Activated CD4-positive, alpha-beta memory T cell treated with anti-CD3 and anti-CD28 coated beads for 36 hours (primary cell): ENCODE measurements at places on chromosomes 1 and 21.

- no peak for DNase-seq
Observed at GRCh38 chr1:199399996-199400724, 627.4 kb upstream of the NR5A2 start.

DNA sequence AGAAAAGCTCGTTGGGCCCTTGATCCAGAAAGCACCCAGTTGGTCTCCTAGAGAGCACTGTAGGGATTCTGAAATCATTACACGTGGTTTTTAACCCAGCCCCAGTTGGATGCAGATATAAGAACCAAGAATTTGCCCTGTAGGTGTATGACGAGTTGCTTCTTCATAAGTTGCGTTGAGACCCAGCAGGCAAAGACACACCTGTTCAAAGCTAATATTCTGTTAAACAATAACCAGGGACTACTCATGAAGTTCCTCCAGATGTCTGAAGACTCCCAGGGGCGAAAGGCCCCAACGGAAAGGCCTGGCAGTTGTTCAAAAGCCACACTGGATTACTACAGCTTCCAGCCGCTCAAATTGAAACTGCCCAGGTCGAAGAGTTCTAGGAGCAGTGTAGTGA is 88.6 kb upstream of the HNRNPU start:
- no peak for DNase-seq

- DNase-seq, result no peak
Observed at GRCh38 chr1:191913260-191913977, 244.8 kb upstream of the RGS18 start.

DNA sequence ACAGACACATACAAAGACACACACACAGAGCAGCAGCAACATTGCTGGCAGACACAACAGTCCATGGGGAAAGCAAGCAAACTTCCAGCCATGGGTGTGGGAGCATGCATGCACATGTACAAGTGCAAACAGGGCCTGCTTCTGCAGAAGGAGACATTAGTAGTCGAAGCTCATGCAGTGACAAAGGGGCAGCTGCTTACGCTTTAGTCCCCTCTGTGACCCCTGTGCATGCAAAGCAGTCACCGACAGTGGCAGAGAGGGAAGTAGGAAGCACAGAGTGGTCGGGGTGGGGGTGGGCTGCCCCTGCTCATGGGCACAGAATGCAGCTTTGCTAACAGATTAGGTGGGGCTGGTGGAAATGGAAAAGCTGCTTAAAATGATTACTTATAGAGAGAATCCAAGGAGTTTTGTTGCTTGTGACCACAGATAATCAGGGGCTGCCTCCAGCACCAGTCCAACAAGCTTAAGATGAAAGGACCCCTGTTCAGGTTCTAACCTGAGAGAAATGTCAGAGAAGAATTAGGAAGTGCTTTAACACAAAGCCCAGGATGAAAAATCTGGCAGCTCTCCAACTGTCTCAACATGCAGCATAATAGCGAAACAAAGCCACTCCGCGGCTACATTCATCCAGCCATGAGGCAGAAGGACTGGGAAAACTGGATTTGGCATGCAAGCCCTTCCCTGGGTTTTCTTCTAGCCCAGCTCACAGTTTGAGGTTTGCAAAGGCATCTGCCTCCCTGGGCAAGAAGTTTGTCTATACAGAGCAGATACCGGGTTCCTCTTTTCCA is 378.9 kb downstream of the KCNH1 start:
- DNase-seq, result no peak

DNA sequence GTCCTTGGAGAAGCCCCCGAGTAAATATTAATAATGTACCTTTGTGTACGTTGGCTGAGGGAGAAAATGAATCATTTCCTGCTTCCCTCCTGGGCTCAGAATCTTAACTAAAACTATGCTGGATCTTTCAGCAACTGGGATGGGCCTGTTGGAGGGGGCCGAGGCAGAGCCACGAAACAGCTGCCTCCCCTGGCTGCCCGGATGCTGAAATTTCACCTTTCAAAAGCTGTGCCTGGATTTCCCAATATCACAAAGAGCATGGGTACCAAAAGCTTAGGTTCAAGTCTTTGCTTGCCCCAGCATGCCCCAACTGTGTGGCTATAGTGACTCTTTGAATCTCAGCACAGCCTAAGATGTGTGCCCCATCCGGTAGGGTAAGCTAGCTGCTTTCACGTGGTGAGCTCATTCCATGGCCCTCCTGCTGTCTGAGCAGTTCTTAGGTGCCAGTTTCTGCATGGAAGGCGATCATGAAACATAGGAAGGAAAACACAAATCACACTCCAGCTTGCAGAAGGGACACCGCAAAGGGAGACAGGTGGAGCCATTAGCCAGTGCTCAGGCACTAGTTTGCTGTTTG is 473.5 kb downstream of the PTPRU start:
- peak; percentile 26 for DNase-seq

DNA sequence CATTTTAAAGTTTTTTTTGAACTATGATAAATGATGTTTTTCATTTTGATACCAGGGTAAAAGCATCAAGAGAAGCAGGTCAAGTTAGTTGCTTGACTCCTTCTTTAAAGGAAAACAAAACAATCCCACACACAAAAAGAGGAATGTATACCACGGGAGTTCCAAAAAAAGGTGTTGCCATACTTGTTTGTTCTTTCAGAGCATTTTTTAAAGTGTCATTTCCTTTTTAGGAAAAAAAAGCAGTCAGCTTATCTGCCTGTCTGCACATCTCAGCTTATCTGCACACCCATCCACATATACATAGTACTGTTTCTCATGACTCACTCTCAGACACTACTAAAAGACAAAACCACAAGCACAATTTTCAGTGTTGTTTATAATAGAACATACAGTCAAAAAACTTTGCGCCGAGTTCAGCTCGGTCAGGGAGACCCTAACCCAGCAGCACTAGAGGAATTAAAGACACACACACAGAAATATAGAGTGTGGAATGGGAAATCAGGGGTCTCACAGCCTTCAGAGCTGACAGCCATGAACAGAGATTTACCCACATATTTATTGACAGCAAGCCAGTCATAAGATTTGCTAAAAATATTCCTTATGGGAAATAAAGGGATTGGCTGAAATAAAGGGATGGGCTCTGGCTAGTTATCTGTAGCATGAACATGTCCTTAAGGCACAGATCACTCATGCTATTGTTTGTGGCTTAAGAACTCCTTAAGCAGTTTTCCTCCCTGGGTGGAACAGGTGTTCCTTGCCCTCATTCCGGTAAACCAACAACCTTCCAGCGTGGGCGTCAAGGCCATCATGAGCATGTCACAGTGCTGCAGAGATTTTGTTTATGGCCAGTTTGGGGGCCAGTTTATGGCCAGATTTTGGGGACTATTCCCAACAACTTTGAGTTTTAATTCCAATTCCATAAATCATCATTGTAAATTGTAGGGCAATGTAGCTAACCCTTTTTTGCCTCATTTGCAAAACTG is 11.4 kb upstream of the MNDA start:
- DNase-seq, result peak; percentile 40

GRCh38 chr1:3056641-3057040 is 12.4 kb upstream of the PRDM16 start:
- no peak for DNase-seq

DNA sequence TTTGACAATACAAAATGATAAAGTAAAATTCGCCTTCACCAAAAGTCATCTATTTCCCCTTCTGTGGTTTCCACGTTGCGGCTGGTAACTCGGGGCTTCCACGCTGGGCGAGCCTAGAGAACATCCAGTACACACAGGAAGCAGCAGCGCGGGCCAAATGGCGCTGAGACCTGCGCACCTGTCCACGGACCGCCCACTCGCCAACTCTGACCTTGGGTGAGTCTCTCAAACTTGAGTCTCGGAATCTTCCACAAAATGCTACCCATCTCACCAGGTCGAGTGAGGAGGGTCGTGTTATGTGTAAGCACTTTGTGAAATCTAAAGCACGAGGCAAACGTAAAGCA is 820 bp upstream of the TTF2 start:
- peak; percentile 84 for DNase-seq

DNA sequence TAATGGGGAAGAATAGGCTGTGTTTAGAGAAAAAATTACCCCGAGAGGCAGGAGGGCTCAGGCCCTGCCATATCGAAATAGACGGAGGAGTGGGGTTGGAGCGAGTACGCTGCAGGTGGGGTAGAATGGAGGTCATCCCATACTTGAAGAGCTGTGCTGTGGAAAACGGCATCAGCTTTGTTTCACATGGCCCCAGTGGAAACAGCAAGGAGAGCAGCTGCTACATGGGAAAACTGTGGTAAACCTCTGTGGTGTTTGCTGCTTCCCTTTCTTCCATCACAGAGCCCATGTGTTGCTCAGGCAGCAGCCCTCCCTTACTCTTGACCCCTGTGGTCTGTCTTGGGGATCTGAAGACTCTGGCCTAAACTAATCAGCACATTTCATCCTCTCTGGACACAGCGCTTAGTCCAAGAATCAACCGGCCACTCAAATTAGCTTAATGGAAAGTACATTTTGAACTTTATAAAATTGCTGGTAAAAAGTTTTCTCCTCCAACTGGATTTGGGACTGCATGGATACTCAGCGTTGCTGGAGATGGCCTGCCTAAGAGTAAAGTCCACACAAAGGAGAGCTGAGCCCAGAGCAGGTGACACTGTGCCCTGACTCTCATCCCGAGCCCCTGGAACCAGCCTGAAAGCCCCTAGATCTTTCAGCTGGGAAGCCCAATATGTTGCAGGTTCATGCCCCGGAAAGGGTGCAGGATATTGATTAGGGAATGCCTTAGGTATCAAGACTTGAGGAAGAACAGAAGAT is 127.1 kb upstream of the GADD45A start:
- DNase-seq, result no peak

- DNase-seq, result no peak
Observed at GRCh38 chr1:72283022-72283306, 625 bp upstream of the NEGR1 start.

- DNase-seq, result no peak
Observed at GRCh38 chr1:198443365-198444233, 96.9 kb downstream of the ATP6V1G3 start.

DNA sequence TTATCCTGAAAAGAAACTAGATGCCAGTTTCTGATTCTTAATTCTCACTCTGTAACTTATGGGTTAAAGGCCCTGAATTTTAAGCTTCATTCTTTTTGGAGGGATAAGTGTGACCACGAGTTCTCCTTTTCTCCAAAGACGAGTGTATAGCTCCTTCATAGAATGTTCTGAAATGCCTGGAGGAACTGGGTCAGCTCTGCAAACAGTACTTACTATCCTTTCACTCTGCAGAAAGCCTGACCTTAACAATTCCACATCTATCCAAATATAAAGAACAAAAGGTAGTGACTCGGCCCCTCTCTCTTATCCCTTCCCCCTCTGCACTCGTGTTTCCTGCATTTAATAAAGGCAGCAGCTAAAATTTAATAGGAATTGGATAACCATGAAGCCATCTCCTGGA is 150.5 kb downstream of the LYPLAL1 start:
- DNase-seq, result no peak

GRCh38 chr1:206784471-206784903 is 12.2 kb upstream of the IL10 start:
- DNase-seq, result peak; percentile 96

GRCh38 chr1:53653200-53653575 is 85.8 kb downstream of the GLIS1 start:
- DNase-seq, result no peak

DNA sequence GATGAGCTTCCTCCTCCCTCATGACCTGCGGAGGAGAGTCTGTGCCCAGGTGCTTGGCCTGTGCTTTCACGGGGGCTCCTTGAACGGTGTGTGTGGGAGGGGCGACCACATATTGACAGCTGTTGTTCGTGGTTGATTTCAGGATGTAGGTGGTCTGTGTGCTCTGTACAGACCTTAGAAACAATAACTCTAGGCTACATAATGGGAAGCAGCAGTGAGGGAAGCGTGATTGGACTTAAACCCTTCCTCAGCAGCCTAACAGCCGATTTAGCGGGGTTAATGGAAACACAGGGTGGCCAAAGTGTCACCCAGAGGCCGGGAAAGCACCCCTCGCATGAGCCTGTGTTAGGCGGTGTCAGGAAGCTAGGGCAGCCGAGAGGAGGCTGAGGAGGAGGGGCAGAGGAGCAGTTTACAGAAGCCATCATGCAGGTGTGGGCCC is 56.0 kb downstream of the TBCE start:
- peak; percentile 44 for DNase-seq

- DNase-seq, result no peak
Observed at GRCh38 chr1:118987468-118988185, 516 bp downstream of the TBX15 start.

GRCh38 chr1:226697929-226698544 is 41.0 kb downstream of the ITPKB start:
- DNase-seq, result no peak

GRCh38 chr1:219741011-219741970 is 128.4 kb upstream of the ZC3H11B start:
- no peak for DNase-seq

- DNase-seq, result no peak
Observed at GRCh38 chr1:72119491-72119890, 162.8 kb downstream of the NEGR1 start.

- no peak for DNase-seq
Observed at GRCh38 chr1:205446828-205447227, 9.0 kb downstream of the BLACAT1 start.

DNA sequence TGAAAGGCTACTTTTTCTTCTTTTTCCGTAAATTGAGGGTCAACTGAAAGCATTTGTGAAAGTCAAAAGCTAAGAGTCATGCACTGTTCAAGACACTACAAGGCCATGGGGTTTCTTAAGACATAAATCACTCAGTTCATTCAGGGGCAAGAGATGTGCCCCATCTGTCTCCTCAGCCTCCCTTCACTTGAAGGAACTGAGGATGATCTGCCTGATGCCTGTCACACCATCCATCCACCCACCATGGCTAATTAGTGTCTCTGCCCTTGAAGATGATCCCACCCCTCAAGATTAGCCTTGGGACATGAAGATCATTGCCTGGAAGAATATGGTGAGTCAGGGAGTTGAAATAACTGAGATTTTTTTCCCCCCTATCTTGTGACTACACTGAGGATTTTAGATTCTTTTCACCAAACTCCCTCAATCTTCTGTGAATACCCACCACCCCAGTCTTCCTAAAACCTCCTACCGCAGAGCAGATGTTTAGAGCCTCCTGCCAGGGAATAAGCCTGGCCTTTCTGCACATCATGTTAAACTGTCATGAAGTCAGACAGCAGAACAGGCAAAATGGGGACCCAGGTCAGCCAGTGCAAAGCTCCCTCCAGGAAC is 88.6 kb upstream of the LMO4 start:
- no peak for DNase-seq
